ENCODE measurements at places on chromosomes 3 and 15.

DNA sequence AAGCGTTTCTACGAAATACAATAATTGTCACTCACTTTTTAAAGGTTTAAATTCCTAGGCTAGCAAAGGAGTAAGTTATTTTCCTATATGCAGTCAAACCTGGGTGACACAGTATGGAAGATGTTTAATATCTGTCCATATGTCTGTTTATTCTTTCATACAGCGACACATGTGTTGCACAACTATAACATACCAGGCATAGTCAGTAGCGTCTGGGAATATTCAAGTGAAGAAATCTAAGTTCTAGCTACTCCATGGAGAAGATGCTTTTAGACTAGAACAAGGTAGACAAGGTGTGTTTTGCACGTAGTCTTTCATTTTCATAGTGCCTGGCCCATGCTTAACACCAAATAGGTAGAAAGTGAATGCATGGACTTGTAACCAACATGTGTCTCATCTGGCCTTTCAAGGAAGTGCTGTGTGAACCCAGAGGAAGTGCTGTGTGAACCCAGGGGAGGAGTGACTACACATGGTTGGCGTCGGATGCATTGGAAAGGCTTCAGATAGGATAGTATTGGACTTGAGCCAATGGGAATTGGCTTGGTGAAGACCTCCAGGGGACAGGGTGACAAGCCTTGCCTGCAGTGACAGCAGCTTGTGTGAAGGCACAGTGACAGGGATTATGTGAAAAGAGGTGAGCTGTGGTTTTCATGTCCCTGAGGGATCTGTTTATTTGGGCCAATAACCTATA, 267.0 kb downstream of the PTPRG start:
- no peak for DNase-seq

GRCh38 chr3:64884536-64884935, 196.7 kb upstream of the ADAMTS9 start:
- DNase-seq, result no peak

- no peak for DNase-seq
These were observed 12.6 kb downstream of the ANP32A start for GRCh38 chr15:68808091-68808490.

DNA sequence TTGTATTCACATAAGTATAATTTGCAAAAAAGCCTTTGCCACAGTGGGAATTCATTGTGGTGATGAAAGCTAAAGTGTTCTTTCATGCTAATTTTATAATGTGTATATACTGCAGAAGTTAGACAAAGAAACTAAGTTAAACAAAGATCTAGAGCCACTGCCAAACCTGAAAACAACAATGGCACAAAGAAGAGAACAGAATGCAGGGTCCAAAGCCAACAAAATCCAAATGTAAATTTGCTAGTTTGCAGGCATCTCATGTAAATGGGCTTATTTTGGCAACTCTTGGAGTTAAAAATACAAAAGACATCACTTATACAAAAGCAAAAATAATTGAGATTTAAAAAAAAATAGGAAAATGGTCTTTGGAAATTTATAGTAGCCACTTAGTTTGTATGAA, 123.0 kb downstream of the TCF12 start:
- DNase-seq, result no peak

GRCh38 chr3:13515786-13516759, 32.9 kb upstream of the FBLN2 start:
- no peak for DNase-seq

GRCh38 chr3:179113903-179114302, 34.3 kb upstream of the PIK3CA start:
- no peak for DNase-seq

DNA sequence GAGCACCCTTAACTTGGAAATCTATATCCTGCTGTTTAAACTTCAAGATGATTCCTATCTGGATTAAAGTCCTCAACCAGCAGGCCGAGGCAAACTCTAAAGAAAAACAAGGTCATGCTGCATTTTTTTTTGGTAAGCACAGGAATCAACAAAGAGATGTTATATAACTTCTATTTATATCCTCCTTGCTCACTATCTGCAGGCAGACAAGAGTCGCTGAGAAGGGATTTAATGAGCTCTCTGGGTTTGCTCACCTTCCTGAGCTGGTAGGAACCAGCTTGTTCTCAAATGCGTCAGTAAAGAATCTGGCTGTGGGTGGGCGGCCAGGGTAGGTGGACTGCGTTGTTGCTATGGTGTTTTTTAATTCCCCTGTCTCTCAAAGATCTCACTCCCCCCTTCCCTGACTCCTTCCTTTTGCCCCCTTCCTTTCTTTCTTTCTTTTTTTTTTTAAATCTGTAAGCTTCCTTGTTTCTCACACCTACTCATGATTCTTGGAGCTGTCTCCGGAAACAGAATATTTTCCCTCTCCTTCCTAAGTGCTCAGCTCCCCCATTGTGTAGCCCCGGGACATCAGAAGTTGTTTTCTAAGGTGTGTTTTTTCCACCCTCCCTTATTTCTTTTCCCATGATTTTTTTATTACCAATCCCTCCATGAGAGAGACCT, 228.8 kb upstream of the BHLHE40 start:
- DNase-seq, result no peak

DNA sequence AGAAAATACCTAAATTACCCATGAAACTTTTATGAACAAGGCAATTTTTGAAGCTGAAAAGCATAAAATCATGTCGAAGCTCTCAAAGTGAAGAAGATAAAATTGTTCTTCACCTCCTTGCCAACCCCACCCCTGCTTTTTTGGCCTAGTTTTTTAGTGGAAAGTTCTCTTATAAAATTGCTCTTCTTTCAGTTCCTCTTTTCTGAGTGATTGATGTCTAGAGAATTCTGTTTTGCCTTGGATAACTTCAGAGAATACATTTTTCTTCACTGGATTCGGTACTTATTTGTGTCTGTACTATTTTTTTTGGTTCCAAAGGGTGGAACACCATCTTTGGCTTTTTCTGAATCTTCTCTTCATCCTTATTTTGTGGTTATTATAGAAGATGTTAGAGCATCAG, 25.0 kb upstream of the PYDC2 start:
- no peak for DNase-seq

GRCh38 chr3:64030741-64031140, 7.4 kb upstream of the PSMD6 start:
- peak; percentile 63 for DNase-seq

DNA sequence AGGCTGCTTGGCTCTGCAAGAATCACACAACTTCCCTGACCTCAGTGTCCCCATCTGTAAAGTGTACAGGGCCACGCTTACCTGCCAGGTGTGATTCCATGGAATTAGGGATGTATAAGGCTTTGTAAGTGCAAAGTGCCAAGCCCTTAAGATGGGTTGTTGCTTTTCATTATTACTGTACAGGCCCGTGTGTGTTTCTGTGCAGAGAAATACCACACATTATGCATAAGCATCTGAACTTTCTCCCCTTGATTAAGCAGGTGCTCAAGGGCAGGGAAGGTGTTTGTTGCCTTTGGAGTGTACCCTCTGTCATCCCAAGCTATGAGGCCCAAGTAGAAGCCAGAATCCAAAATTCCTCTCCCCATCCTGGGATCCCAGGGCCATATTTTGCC, 13.6 kb upstream of the HRH1 start:
- DNase-seq, result no peak

DNA sequence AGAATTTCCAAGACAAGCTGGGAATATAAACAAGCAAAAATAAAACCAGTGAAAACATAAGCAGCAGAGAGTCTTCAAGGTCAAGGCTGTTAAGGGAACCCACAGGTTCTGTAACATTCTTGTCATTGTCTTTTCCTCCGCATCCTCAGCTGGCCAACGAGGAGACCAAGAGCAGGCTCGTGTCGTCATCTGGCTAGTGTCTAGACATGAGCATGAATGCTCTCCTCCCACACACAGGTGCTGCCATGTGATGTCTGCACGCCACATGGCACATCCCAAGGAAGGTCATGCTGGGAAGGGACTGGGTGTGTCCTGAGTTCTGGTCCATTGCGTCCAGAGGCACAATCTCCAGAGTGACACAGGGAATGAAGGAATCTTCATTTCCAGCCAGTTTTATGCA, 156.2 kb downstream of the POLR2M start:
- DNase-seq, result no peak

DNA sequence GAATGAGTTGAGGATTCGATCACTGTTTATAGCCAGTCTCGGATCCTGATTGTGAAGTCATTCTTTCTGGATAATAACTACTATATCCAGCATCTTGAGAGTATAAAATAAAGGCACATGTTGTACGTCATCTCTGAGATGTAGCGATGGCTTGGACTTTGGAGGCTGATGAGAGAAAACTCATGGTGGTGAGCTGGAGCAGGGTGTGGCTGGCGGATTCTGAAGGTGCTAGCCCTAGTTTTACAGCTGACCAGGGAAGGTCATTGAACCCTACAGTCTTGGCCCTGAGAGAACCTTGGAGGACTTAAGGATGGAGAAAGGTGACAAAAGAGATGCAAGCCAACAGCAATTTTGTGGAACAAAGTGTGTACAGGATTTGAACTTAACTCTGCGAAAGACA, 153.8 kb downstream of the IGF1R start:
- DNase-seq, result no peak

DNA sequence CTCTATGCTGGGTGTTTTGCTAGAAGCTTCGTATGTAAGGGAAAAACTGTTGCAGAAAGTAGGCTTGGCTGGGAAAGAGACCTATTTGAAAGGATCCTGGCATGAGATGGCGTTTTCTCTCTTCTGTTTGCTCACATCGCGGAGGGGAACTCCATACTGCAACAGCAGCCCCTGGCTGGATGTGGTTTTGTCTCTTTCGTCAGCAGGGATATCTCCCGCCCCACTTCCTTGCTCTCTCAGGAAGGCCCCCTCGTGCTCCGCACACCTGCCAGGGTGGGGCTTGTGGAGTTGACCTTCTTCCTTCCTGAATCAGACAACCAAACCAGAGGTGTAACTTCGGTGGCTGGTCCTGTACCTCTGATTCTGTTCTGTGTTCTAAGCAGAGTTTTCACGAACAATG, 26.4 kb upstream of the MYZAP start:
- no peak for DNase-seq

DNA sequence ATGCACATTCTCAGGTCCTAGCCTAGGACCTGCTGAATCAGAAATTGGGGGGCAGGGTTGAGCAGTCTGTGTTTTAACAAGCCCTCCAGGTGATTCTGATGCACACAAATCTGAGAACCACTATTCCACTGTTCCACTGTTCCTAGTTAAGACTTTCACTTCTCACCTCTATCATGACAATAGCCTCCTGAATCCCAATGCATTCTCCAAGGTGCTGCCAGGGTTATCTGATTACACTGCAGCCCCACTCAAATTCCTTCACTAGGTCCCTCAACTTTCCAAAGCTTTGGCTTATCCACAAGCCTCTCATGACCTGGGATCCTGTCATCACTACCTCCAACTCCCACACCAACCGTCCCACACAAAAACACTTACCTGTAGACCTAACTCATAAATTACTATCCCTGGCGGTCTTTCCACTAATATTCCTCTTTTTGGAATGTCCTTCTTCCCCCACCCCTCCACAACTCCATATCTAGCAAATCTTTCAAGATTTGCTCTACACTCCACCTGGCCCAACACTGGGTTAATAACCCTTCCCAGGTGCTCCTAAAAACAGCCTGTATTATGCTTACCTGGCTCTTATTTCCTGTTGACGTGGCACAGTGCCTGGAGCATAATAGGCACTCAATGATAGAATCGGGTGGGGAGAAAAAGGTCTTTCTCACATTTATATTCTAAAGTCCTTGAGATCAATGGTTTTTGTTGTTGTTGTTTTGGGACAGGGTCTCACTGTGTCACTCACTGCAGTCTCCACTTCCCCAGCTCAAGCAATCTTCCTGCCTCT, 27.2 kb downstream of the TBL1XR1 start:
- DNase-seq, result no peak

GRCh38 chr3:14649466-14649865, 2.1 kb upstream of the CCDC174 start:
- DNase-seq, result no peak

DNA sequence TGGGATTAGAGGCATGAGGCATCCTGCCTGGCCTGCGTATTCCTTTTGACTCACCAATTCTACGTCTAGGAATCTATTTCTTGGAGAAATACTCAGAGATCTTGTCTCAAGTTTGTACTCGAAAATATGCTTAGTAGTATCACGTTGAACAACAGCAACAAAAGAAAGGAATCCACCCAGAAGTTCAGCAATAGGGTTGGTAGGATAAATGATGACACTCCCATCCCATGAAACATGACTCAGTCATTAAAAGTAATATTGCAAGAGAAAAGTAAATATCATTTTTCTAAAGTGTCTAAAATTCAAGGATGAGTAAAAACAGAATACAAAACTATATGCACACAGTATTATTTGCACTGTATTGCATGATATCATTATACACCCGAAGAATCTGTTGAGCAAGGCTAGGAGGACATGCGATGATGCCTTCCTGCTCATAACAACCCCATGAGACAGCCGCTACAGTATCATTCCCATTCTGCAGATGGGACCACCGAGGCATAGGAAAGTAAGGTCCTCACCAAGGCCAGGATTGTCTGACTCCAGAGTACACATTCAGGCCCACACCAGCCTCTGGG, 61.5 kb downstream of the SLC6A1 start:
- DNase-seq, result no peak

- no peak for DNase-seq
These were observed 21.5 kb downstream of the FRMD4B start for GRCh38 chr3:69364354-69364753.

DNA sequence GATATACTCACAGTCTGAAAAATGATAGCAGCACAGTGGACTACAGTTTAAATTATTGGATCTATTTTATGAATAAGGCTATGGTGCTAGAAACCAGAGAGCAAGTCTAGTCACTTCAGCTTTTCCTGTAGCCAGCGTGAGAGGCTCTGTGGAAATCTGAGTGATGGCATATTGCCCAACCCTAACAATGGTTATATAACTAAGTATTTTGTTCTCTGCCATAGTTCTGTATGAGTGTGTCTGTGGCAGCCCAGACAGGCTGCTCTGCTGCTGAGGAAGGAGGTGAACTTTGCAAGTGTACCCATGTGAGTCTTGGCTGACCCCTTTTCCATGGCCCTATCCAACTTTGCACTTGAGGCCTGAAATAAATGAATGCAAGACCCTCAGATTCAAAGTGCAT, 105.7 kb downstream of the LRTM1 start:
- no peak for DNase-seq

DNA sequence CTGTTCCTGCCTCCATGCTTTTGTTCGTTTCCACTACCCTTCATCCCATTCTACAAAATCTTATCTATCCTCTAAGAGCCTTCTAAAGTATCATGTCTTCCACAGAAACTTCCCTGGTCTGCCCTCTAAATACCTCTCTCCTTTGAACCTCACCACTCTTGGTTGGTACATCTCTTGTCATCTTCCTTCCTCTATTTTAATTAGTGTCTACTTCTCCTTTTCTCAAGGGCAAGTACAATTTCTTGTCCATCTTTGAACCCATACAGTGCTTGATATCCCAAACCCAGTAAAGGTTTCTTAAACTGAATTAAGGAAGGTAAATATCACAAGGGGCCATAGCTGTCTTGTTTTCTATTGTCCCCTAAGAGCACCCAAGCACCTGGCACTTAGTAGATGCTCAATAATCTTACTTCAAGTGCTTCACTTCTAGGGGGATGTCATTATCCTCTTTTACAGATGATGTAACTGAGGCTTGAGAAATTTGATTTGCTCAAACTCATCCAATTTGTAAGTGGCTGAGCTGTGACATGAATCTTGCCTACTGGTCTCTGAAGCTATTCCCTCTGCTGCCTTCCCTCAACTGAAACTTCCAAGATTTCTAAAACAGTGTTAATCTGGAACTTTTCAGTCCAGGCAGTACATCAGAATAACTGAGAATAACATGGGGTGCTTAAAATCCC, 2.6 kb upstream of the DAPK2 start:
- no peak for DNase-seq

GRCh38 chr3:28669870-28670269, 321.2 kb upstream of the AZI2 start:
- DNase-seq, result no peak

All from stimulated activated CD4-positive, alpha-beta T cell treated with anti-CD3 and anti-CD28 coated beads, TNF-alpha, amount 100 ng/mL, for 1 hour (primary cell).